ENCODE measurements at places on chromosomes 11 and 22. TPM values are rescaled to one million over a fixed set of nuclear protein-coding genes. Genes with fewer than 3 reads are reported as not detected.
A peak's percentile ranks its signal among the peaks of the same experiment; 100 is the strongest.

DNA sequence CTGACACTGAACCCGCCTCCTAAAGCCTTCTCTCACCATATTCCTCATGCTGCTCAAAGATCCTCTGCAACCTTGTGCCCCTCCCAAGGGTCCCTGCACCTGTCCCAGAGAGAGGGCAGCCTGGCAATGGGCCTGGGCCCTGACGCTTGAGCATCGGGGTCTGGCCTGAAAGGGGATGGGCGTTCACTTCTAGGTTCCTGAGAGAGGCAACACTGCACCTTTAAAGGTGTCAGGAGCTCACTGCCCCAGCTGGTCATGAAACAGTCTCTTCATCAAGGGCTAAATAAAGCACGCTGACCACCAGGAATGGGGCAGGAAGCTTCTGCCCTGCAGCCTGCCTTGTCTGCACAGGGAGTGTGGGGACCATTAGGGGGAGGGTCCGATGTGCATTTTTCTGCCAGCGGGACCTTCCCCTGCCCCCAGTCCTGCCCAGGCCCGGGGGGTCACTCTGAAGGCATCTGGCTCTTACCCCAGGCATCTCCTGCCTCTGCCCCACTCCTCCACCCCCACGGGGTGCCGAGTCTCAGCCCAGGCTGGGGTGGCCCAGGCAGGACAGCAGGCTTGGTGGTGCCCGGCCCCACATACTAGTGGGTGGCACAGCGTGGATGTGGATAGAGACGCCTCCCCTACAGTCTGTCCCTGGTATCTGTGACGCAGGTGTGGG is 3.5 kb downstream of the C11orf21 start:
- DNase-seq = no peak

GRCh38 chr11:35618497-35619115 is 346 bp downstream of the FJX1 start:
- DNase-seq = no peak

DNA sequence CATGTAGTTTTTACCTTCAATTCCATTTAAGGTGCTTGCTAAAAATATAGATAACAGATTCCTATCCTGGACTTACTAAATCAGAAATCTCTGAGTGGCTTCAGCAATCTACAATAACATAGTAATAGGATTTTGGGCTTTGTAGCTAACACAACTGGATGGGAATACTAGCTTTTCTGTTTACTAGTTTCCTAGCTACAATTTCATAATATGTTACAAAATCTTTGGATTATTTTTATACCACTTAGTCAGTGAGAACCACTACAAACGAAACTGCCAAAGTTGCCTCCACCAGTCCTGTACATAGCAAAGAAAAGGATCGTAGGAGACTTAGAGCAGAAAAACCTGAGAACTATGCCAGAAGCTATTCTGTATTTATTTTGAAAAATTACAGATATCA is 87.7 kb upstream of the ANO3 start:
- no peak for DNase-seq

GRCh38 chr11:128841461-128842072 is 25.5 kb downstream of the KCNJ1 start:
- DNase-seq = no peak

Gene C22orf42
- total RNA-seq = not detected

DNA sequence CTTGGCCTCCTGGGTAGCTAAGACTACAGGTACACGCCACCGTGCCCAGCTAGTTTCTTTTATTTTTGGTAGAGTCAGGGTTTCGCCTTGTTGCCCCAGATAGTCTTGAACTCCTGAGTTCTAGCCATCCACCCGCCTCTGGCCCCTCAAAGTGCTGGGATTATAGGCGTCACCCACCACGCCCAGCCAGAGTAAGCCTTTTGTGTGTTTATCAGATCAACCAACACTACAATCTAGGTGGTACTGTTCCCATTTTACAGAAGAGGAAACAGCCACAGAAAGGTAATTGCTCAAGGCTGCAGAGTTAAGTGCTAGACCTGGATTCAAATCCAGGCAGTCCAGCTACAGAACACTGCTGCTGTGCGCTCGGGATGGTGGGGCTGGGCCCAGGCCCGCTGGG is 3.1 kb downstream of the TOMM22 start:
- DNase-seq = no peak

Gene MN1
- 1.7 TPM for total RNA-seq

Gene NXPE2
- not detected for total RNA-seq

- peak; percentile 88 for DNase-seq
Measured at GRCh38 chr11:14300661-14301304, 58.2 kb downstream of the RRAS2 start.

- DNase-seq = peak; percentile 74
Measured at GRCh38 chr11:65742353-65742752, 21.8 kb upstream of the RNASEH2C start.

GRCh38 chr11:32137263-32137662 is 46.4 kb downstream of the RCN1 start:
- DNase-seq = peak; percentile 81

DNA sequence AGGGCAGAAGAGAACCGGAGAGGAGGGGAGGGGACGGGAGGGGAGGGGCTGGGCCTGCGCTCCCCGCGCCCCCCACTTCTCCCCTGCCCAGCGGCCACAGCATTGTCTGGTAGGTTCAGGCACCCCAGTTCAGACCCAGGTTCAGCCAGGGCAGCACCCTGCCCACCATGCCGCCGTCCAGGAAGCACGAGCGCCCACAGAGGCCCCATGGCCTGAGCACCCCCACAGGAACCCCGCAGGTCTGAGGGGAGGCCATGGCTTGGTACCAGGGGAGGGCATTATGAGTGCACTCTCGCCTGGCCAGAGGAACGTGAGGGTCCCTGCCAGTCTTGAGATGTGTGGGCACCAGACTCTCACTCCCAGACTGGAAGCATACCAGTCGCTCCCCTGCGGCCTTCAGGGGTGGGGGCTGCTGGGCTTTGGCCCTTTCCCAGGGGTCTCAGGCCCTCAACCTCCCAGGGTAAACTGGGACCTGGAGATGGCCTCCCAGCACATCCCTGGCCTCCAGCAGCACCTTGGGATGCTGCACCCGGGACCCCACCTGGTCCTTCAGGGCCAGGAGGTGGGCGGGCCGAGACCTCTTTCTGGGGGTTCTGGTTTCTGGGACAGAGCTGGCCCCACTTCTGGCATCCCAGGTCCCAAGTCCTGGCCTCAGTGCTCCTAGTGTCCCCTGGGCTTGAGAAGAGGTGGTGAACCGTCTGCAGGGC is 597 bp upstream of the PLXNB2 start:
- DNase-seq = no peak

- DNase-seq = no peak
Measured at GRCh38 chr11:72760539-72761405, 8.6 kb upstream of the ARAP1 start.

Gene GGT1
- 1.8 TPM for total RNA-seq

Gene BAIAP2L2
- total RNA-seq = 0.20 TPM

DNA sequence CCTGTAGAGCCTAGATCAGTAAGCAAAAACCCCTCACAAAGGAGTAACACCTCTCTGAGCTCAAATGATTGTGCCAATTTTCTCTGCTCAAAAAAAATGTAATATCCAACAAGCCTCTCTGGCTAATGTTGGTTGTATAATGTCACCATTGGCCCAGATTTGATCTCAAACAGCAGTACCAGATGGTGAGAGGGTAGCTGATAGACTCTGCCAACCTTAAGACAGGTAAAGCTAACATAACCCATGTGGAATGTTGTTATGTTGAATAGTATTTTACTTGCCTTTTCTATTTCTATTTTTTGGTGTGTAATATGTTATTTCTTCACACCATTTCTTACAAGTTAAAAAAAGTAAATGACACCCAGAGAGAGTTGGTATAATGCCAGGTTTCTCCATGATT is 166.7 kb upstream of the GUCY1A2 start:
- no peak for DNase-seq

- DNase-seq = no peak
Measured at GRCh38 chr11:82225930-82226329, 507.7 kb downstream of the FAM181B start.

Gene ARHGAP20
- 1.4 TPM for total RNA-seq

Gene HOATZ
- total RNA-seq = not detected

- DNase-seq = no peak
Measured at GRCh38 chr11:43834286-43834685, 46.3 kb upstream of the ALKBH3 start.

Gene RFPL3
- total RNA-seq = not detected

DNA sequence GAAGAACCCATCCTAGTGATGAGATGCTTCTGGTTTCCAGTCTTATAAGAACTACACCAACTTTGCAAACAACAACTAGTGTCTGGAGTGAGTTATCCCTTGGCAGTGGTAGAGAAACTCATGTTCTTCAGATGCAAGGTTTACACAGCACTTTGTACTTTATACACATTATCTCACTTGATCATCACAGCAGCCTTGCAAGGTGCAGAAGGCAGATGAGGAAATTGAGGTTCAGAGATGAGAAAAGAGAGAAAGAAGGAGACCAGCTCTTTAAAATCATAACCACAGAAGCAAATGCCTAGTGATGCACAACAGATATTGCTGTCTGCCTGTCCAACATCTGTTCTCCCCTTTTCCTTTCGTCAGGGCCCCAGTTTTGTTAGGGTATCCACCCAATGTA is 16.7 kb upstream of the CD44 start:
- DNase-seq = no peak

DNA sequence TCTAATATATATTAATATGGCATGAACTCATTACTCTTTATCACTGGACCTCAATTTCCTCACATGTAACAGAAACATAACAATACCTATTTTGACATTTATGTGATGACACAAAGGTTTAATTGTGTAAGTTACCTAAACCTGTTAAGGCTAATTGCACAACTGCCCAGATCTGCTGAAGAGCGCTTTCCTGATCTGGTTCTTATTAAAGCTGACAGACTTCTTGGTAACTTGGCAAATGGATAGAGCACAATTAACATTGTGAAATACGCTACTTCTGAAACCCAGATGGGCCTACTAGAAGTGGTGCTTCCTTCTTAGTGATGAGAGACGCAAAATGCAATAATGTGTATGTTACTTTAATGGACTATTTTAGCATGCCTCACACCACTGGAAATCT is 1767.2 kb upstream of the RAG2 start:
- no peak for DNase-seq

- DNase-seq = peak; percentile 11
Measured at GRCh38 chr22:47168900-47169800, 406.7 kb downstream of the TBC1D22A start.

GRCh38 chr11:71387200-71387599 is 61.0 kb downstream of the DHCR7 start:
- DNase-seq = no peak

GRCh38 chr11:69893631-69894030 is 74.4 kb upstream of the FGF3 start:
- no peak for DNase-seq

- DNase-seq = no peak
Measured at GRCh38 chr11:64744544-64745188, 724 bp upstream of the RASGRP2 start.

GRCh38 chr11:73859671-73860070 is 17.0 kb downstream of the COA4 start:
- DNase-seq = no peak

Gene FAM180B
- total RNA-seq = not detected

Gene HIRA
- total RNA-seq = 30.9 TPM

GRCh38 chr11:64340671-64341335 is 799 bp downstream of the CCDC88B start:
- peak; percentile 28 for DNase-seq

DNA sequence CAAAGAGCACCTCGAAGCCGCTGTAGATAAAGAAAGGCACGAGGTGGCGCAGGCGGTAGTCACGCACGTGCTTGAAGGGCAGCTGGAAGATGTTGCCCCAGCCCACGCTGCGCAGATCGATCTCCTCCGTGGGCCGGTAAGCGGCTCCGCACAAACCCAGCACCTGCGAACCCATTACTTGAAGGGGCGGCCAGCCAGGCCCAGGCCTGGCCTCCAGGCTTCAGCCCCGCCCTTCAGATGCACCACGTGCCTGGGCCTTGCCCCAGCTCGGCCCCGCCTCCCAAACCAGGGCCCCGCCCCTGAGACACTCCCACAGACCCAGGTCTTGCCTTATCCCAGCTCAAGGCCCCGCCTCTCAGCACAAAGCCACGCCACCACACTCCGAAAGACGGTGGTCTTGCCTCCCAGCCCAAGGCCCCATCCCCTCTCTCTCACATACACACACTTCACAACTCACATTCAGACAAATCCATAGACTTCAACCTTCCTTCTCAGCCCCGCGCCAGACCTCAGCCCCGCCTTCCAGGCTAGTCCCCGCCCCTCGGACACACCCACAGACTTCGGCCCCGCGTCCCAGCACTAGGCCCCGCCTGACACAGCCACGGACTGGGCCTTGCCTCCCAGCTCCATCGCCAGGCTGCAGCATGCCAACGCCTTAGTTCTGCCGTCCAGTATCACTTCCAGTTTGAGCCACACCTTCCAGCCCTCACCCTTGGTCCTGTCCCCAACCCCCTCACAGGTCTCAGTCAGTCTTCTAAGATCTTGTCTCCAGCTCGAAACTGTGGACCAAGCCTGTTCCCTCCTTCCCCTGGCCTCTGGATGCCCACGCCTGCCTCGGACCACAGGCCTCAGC is 7.0 kb downstream of the UNC93B1 start:
- peak; percentile 31 for DNase-seq

- no peak for DNase-seq
Measured at GRCh38 chr11:60310407-60310998, 16.6 kb upstream of the MS4A6E start.

- DNase-seq = no peak
Measured at GRCh38 chr11:17414317-17414737, 25.9 kb upstream of the KCNJ11 start.

DNA sequence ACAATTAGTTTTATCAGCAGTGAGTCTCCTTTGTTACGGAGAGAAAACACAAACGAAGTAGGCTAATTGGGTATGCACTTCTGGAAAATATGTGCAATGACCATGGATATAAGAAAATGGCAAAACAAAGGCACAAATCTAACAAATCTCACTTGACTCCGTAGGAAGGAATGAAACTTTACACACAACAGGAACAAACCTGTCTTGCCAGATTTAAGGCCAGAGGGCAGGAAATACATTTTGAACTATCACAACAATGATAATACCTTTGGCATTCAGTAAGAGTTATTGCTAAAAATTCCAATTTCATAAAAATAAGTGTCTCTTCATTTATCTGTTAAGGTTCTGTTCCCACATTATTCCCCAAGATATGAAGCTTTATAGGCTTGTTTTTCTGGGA is 36.6 kb downstream of the SLC25A17 start:
- peak; percentile 52 for DNase-seq

Gene NFRKB
- 30.6 TPM for total RNA-seq

Gene BANF1
- 246 TPM for total RNA-seq

Gene GRK3
- 4.4 TPM for total RNA-seq
